Nephron progenitor cell (in vitro differentiated cells): ENCODE measurements at places on chromosomes 6 and 20.

DNA sequence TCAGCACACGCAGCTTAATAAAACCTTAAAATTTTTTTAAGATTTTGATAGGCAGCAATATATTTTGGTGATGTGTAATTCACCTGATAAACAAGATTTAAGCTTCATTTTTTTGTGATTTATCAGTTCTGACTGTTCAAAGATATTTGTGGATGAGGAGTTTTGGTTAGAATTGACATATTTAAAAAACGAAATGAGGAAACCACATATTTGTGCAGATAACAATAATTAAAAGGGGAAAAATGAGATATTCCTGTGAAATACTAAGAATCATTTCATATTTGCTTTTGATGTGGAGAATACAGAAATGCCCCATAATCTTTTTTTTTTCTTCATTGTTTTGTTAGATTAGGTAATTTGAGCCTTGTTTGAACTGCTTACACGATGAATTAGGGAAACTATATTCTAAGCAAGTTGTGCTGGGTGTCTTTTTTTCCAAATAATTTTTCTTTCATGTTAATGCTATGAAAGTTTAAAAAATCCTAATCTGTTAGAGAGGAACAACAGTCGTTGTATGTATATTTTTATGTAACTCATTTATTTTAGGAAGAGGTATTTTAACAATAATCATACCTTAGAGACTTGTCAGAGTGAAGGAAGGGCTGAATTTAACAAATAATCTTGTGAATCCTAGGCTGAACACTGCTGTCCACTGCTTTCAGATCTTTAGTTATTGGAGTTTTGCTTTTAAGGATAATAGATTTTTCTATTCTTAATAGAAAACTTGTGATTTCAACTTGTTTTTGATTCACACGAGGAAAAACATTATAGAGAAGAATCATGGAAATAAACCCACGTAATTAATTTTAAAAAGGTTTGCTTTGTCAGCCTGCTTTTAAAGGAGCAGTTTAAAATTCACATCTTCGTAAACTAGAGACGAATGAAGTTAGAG is 4.0 kb downstream of the ARID1B start:
- H3K4me1 ChIP-seq = peaks cover 56% of the 10 kb centered on the region
- H3K27me3 ChIP-seq = no peaks in the 10 kb centered on the region
- peaks cover 8% of the 10 kb centered on the region for H3K36me3 ChIP-seq
- H3K27ac ChIP-seq = peak overlapping the region; percentile 29
- DNase-seq = no peak
- peak overlapping the region; percentile 90 for H3K4me3 ChIP-seq

- no peak overlapping the region for H3K27ac ChIP-seq
- peaks cover 11% of the 10 kb centered on the region for H3K27me3 ChIP-seq
- no peaks in the 10 kb centered on the region for H3K36me3 ChIP-seq
- peaks cover 5% of the 10 kb centered on the region for H3K4me1 ChIP-seq
Observed at GRCh38 chr20:45781391-45781931, 10.2 kb downstream of the WFDC3 start.

DNA sequence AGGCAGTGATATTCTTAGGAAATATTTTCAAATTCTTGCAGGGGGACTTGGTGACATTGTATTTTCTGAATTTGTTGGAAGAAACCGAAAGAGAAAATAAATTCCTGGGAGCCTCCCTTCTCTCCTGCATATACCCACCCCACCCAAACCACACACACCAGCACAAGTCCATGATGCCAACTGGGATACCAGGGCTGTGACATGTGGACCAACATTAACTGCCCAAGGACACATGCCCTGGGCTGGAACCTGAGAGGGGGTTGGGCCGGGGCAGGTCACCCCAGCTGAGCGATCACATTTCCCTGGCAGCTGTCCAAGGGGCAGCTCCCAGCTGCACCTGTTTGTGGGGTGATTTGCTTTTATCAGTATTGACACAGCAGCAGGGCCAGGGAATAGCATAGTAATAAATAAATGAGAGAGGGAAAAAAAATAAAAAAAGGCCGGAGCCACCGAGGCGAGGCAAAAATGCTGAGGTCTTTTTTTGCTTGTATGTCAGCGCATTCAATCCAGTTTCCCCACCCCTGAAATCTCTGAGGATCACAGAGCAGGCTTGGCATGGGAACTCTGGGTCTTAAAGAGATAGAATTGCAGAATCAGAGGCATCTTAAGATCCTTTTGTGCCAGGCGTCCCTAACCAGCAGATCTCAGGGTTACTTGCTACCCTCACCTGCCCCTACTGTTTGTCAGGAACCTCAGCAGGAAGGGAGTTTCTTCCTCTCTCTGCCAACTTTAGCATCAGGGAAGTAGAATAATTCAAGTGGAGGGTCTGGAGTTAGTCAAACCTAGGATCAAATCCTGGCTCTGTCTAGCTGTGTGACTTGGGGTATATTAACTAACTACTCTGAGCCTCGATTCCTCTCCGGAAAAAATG is 66.5 kb upstream of the PIM1 start:
- H3K36me3 ChIP-seq = no peaks in the 10 kb centered on the region
- no peaks in the 10 kb centered on the region for H3K27me3 ChIP-seq
- peak; percentile 41 for DNase-seq
- H3K4me1 ChIP-seq = peaks cover 71% of the 10 kb centered on the region
- H3K4me3 ChIP-seq = peak overlapping the region; percentile 77

DNA sequence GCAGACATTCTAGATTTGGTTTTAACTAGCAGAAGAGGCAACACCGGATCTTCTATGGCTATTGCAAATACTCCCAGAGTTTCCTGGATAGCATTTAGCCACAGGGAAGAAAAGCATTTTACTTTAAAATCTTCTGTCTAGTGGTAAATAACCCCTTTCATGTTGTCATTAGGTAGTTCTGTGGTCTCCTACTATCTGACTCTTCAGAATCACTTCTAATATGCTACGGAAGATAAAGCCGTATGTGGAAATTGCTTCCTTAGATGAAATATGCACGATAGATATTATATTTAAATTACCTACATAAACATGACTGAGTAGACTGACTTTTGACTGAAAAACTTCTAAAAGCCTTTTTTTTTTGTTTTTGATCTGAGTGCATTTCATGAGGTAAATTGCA is 759 bp downstream of the CRISP3 start:
- H3K27me3 ChIP-seq = no peaks in the 10 kb centered on the region
- H3K4me3 ChIP-seq = no peak overlapping the region
- no peak overlapping the region for H3K27ac ChIP-seq
- no peak for DNase-seq
- H3K4me1 ChIP-seq = no peaks in the 10 kb centered on the region
